ENCODE measurements at places on chromosomes 6 and 20. TPM values are rescaled to one million over a fixed set of nuclear protein-coding genes. Genes with fewer than 3 reads are reported as not detected.

The RFX6 gene
- total RNA-seq, result not detected

The MUC21 gene
- 207 TPM for total RNA-seq

The SLC22A3 gene
- 16.5 TPM for total RNA-seq

The PSMF1 gene
- 52.8 TPM for total RNA-seq

The ALDH5A1 gene
- 14.2 TPM for total RNA-seq

The TRIM15 gene
- not detected for total RNA-seq

The BPIFB2 gene
- not detected for total RNA-seq

The FOXQ1 gene
- 6.4 TPM for total RNA-seq

The RHAG gene
- 2.5 TPM for total RNA-seq

The HFE gene
- total RNA-seq, result 7.6 TPM

The MUC22 gene
- 2.9 TPM for total RNA-seq

The GLP1R gene
- total RNA-seq, result not detected

The TAGAP gene
- total RNA-seq, result 8.1 TPM

The IL22RA2 gene
- not detected for total RNA-seq

The TXLNB gene
- total RNA-seq, result 0.49 TPM

The SAMD5 gene
- total RNA-seq, result 3.2 TPM

The RAD21L1 gene
- total RNA-seq, result not detected

The FAM83B gene
- total RNA-seq, result 35.8 TPM

The SLC24A3 gene
- 12.3 TPM for total RNA-seq

The LY6G6F gene
- total RNA-seq, result not detected

The GNAS-AS1 gene
- not detected for total RNA-seq

The RNF182 gene
- total RNA-seq, result 2.2 TPM

The MAS1L gene
- total RNA-seq, result not detected

The CD83 gene
- total RNA-seq, result 26.0 TPM

The SLC22A2 gene
- total RNA-seq, result not detected

The SLC4A11 gene
- 4.9 TPM for total RNA-seq

The SLC35D3 gene
- total RNA-seq, result not detected

The SPINT4 gene
- total RNA-seq, result not detected

The OVOL2 gene
- total RNA-seq, result 9.3 TPM

The PROKR2 gene
- not detected for total RNA-seq
